ENCODE measurements at places on chromosomes 2 and 18.

DNA sequence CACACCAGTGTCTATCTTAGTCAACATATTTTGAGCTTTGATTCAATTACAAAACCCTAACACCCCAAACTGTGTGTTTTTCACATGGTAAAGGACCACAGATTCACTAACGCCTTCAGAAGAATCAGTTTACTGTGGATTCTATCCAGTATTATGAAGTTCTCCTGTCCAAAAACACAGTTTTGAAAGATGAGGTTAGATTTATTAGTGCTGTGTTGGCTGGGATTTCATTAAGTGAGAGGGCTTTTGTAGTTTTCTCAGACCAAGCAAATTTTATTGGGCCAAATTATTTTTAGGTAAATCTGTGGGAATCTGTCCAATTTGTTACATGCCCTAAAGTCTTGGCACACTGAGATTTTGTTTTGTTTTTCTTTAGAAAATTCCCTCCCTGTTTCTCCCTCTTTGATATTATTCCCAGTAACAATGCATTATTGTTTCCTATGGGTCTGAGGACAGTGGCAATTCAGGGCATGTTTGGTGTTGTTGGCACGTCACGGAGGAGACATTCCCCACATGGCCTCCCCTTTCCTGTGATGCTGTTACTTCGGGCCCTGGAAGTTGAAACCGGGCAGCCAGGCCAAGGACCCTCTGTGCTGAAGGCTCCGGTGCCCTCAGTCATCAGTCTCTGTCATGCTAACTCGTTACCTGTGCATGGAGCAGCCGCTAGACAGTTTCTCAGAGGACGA, 87.5 kb upstream of the ALKAL2 start:
- no peak for DNase-seq

- DNase-seq: no peak
Measured at GRCh38 chr18:3604235-3604497, 154.2 kb downstream of the TGIF1 start.

DNA sequence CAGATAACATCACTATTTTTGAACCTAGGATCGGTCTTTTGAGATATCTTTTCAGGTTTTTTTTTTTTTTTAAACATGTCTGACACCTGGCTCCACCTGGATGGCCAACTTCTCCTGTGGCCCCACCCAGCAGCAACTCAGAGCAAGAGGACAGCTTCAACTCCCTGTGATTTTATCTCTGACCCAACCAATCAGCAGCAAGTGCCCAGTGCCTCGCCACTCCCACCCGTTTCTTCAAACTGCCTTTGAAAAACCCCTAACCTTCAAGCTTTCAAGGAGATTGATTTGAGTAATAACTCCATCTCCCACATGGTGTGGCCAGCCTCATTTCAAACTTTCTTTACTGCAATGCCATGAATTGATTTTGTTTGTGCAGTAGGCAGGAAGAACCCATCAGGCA, 19.0 kb downstream of the MYO3B start:
- DNase-seq: no peak

GRCh38 chr2:186852508-186852907, 3.5 kb upstream of the ZSWIM2 start:
- no peak for DNase-seq

- DNase-seq: no peak
Measured at GRCh38 chr2:96963316-96963715, 23.1 kb downstream of the FAM178B start.

All from T-helper 2 cell (primary cell).